Tibial nerve (tissue), 4 donors: ENCODE measurements at places on chromosomes 2 and 18. TPM values are rescaled to one million over a fixed set of nuclear protein-coding genes. Genes with fewer than 3 reads are reported as not detected.

DNA sequence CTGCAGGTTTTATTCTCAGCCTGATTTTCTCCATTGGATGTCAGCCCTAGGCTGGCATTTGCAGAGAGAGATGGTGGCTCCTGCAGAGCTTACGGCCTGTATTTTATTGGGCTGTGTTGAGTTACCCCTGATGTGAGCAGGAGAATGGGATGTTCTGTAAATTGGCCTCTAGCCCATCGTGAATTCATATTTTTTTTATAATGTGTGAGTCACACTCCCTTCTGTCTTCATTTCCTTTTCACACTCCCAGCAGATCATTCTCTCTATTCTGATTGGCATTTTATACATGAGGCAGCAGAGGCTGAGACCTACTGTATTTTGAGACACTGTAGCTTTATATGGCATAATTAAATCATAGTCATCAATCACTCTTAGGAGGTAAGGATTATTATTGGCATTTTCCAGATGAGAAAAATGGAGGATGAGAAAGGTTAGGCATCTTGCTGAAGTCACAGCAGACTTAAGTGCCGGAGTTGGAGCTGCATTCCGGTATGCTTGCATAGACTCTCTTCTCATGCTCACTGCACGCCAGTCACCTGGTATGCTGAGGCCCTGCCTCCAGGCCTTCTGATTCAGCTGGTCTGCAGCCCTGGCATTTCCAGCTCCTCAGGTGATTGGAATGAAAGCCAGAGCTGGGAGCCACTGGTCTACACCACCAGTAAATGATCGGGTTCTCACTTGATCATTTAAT, 142.4 kb downstream of the NEDD4L start:
- H3K27me3 ChIP-seq: no peaks in the 10 kb centered on the region
- no peak for DNase-seq
- no peak overlapping the region for H3K4me3 ChIP-seq
- H3K27ac ChIP-seq: no peak overlapping the region

DNA sequence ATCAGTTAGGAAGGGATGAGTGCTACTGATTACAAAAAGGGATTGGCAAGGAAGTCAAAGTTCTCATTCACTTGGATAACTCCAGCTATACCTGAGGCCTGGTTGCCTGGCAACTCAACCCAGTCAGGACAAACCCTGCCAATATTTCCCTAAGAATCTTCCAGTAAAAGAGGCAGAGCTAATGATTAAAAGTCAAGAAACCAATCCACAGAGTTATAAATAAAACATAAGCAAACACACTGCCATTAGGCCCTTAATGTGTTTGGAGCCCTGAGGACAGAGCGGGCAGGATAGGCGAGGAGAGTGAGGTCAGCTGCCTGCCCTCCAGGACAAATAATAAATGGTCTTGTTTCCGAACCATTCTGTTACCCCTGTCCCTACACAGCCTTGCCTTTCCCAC, 215.6 kb upstream of the NABP1 start:
- H3K36me3 ChIP-seq: no peaks in the 10 kb centered on the region
- H3K4me3 ChIP-seq: no peak overlapping the region
- H3K27ac ChIP-seq: no peak overlapping the region
- H3K4me1 ChIP-seq: no peaks in the 10 kb centered on the region
- no peaks in the 10 kb centered on the region for H3K27me3 ChIP-seq
- no peak for DNase-seq

- no peaks in the 10 kb centered on the region for H3K27me3 ChIP-seq
- H3K27ac ChIP-seq: peak overlapping the region; percentile 17
- H3K4me1 ChIP-seq: peaks cover 81% of the 10 kb centered on the region
- no peak overlapping the region for H3K4me3 ChIP-seq
- H3K36me3 ChIP-seq: peaks cover 27% of the 10 kb centered on the region
These were observed 83.8 kb downstream of the TMEM247 start for GRCh38 chr2:46563186-46563585.

GRCh38 chr2:128304715-128305554, 13.7 kb downstream of the HS6ST1 start:
- no peaks in the 10 kb centered on the region for H3K36me3 ChIP-seq
- H3K4me3 ChIP-seq: no peak overlapping the region
- peak overlapping the region; percentile 28 for H3K27ac ChIP-seq
- peak; percentile 70 for DNase-seq
- no peaks in the 10 kb centered on the region for H3K4me1 ChIP-seq
- H3K27me3 ChIP-seq: no peaks in the 10 kb centered on the region

- DNase-seq: no peak
- H3K27ac ChIP-seq: no peak overlapping the region
- H3K36me3 ChIP-seq: no peaks in the 10 kb centered on the region
- no peak overlapping the region for H3K4me3 ChIP-seq
- H3K4me1 ChIP-seq: no peaks in the 10 kb centered on the region
These were observed 126.7 kb downstream of the MYCN start for GRCh38 chr2:16067037-16067406.

- H3K4me3 ChIP-seq: no peak overlapping the region
- no peaks in the 10 kb centered on the region for H3K36me3 ChIP-seq
- DNase-seq: no peak
- H3K27me3 ChIP-seq: peaks cover 16% of the 10 kb centered on the region
- H3K27ac ChIP-seq: no peak overlapping the region
These were observed 16.8 kb downstream of the KIF1A start for GRCh38 chr2:240803191-240803590.

- no peak for DNase-seq
- H3K27ac ChIP-seq: no peak overlapping the region
- H3K36me3 ChIP-seq: no peaks in the 10 kb centered on the region
- H3K4me3 ChIP-seq: no peak overlapping the region
- H3K4me1 ChIP-seq: no peaks in the 10 kb centered on the region
- H3K27me3 ChIP-seq: no peaks in the 10 kb centered on the region
These were observed 67.6 kb downstream of the FHOD3 start for GRCh38 chr18:36364911-36365624.

GRCh38 chr2:176115883-176116813, at the start of gene HOXD10:
HOXD10 (plus strand) TSS chr2:176116778; CDS start chr2:176116834, 56 bp downstream.
- no peaks in the 10 kb centered on the region for H3K36me3 ChIP-seq
- H3K27me3 ChIP-seq: peaks cover 3% of the 10 kb centered on the region
- H3K4me3 ChIP-seq: peak within 1 kb of the TSS; percentile 29
- DNase-seq: no peak
- no peak within 1 kb of the TSS for H3K27ac ChIP-seq

DNA sequence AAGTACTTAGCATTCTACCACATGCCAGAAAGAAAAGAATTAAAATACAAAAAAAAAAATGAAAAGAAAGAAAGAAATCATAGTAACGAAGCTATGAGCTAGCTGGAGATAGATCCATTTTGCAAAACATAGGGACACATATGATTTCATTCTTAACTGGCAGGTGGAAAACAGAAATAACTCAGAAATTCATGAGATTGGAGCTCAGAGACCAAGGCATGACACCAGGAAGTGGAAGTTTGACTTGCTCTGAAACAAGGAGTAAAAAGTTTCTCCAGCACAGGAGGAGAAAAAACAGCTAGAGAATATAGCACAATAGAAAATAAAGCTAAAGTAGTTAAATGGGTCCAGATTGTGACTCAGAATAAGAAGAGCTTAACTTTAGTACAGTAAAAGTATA, 278.1 kb downstream of the ZEB2 start:
- no peak overlapping the region for H3K4me3 ChIP-seq
- no peaks in the 10 kb centered on the region for H3K4me1 ChIP-seq
- no peak overlapping the region for H3K27ac ChIP-seq

The MC2R gene
- not detected for total RNA-seq

The FBXO41 gene
- 13.9 TPM for total RNA-seq
